ENCODE measurements at places on chromosomes 2 and 18. TPM values are rescaled to one million over a fixed set of nuclear protein-coding genes. Genes with fewer than 3 reads are reported as not detected.

- DNase-seq, result no peak
Observed at GRCh38 chr2:237432484-237433092, 18.6 kb upstream of the COL6A3 start.

DNA sequence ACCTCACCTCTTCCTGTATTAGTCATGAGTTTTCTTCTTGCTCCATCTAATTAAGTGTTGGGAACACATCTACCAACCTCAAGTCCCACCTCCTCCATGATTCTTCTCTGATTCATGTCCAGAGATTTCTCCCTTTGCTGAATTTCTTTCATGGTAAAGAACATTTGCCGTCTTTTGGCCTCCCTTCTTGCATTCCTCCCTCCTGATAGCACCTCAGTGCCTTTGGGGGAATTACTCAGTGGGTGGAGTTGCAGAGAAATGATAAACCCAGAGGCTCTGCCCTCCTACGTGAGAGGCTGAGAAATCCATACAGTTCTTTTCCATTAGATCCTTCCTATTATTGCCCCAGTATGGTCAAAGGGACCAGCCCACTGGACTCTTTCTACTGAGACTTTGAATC, 651.9 kb downstream of the SLC4A3 start:
- no peak for DNase-seq

Gene NYAP2
- total RNA-seq, result not detected

- no peak for DNase-seq
Observed at GRCh38 chr2:181745796-181746540, 65.7 kb upstream of the NEUROD1 start.

- no peak for DNase-seq
Observed at GRCh38 chr2:235312571-235312970, 181.3 kb upstream of the AGAP1 start.

Gene DUSP2
- 25.1 TPM for total RNA-seq

Gene CYP27C1
- not detected for total RNA-seq

Gene ICOS
- not detected for total RNA-seq

Gene HMSD
- total RNA-seq, result not detected

GRCh38 chr18:46343456-46343855, 239.3 kb downstream of the HAUS1 start:
- DNase-seq, result no peak

- no peak for DNase-seq
Observed at GRCh38 chr18:58527952-58528287, 101.0 kb downstream of the ALPK2 start.

DNA sequence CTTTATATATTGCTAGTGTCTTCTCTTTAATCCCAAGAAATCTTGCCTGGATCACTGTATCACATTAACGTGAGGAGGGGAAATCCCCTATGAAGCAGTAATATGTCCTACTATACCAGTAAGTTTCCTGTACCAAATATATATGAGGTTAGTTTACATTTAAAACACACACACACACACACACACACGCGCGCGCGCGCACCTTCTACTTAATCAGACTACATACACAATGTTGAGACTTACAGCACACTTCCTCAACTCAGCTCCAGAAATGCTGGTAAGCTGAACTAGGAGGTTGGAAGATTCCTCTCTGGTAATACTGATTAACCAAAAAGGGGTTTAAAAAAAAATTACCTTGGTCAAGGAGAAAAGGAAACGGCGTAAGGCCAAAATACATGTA, 49.3 kb downstream of the USP34 start:
- DNase-seq, result no peak

DNA sequence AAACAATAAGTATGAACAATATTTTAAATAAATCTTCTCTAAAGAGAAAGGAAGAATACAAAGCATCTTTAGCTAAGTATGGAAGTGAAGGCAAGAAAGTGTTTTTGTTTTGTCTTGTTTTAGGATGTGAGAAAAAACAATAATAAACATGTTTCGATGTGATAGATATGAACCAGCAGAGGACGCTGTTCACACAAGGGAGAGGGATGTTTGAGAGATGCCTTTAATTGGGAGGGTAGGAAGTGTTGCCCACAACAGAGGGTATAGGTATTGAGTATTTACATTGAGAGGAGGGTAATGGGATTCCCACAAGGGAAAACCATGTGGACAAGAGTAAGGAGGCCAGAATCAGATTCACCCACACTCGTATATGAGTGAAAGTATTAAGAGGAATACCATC, 55.1 kb downstream of the CDH19 start:
- DNase-seq, result no peak

Gene TMEM17
- 0.86 TPM for total RNA-seq

Gene OR6B2
- not detected for total RNA-seq

Gene PPM1B
- total RNA-seq, result 25.2 TPM

DNA sequence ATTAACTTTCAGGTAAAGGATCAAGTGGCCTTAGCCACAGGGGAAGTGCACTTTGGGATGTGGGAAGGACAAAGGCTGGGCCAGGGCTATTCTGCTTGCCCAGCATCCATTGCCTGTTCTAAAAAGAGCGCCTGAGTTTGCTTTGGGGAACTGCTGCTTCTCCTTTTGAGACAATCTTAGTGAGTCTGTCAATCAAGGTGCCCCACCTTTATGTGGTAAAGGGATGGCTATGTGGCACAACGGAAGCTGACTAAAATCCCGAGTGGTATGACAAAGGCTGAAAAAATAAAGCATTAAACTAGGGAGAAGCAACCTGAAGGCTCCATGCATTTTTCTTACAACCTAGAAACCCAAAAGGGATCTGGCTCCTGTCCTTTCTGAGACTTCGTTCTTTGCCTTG, 540.5 kb downstream of the SLC4A3 start:
- peak; percentile 58 for DNase-seq

Gene COL3A1
- not detected for total RNA-seq

Gene GRB14
- not detected for total RNA-seq

Gene GALR1
- total RNA-seq, result not detected

GRCh38 chr2:235541838-235542549, 48.2 kb downstream of the AGAP1 start:
- no peak for DNase-seq

DNA sequence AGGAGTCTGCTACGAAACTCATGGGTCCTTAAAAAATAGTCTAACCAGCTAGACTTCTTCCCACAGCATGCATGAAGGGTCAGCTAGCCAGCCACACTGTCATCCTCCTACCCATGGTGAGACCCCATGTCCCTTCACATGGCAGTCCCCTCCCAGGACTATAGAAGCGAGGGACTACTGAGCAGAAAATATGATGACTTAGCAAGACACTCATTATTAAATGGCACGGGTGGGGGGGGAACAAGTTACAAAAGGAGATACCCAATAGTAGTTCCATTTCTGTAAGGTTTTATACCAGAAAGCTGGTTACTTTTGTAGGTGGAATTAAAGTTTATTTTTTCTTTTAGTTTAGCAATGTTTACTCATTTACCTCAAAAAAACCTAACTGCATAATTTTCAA, 31.5 kb downstream of the ST8SIA5 start:
- DNase-seq, result no peak

DNA sequence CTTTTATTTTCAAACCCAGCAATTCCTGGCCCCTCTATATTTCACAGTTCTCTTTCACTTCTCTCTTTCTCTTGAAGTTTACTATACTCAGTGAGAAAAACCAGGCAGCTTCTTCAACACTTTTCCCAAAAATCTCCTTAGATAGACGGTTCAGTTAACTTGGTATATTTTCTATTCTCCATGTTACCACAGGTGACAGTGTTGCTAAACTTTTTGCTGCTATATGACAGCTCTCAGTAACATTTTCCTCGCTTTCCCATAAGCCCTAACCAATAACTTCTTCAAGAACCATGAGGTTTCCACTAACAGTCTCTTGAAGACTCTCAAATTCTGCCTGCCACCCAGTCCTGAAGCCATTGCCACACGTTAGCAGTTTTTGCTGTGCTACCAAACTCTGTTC, 45.8 kb downstream of the CYBRD1 start:
- no peak for DNase-seq

DNA sequence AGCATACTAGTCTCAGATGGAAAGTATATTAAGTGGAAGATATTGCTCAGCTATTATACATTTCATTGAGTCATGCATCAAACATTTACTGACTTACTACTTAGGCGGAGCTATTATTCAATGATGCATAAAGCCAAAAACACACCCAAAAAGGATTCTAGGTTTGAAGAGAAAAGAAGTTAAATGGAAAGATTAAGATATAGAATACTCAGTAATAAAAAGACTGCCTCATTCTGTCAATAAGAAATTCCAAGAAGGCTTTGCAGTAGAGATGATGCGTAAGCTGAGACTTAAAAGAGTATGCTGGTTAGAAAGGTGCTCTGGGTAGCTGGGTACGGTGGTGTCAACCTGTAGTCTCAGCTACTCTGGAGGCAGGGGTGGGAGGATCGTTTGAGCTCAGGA, 27.6 kb downstream of the STK17B start:
- no peak for DNase-seq

GRCh38 chr2:175136334-175137215, 31.4 kb downstream of the ATF2 start:
- no peak for DNase-seq

Gene CYB5A
- total RNA-seq, result 43.5 TPM

Gene ABCG8
- not detected for total RNA-seq

Gene ARID5A
- 2.4 TPM for total RNA-seq

Gene SLC9A4
- total RNA-seq, result not detected

Data from Karpas-422 (cell line).